ENCODE measurements at places on chromosomes 5 and 9.
A peak's percentile ranks its signal among the peaks of the same experiment; 100 is the strongest.

DNA sequence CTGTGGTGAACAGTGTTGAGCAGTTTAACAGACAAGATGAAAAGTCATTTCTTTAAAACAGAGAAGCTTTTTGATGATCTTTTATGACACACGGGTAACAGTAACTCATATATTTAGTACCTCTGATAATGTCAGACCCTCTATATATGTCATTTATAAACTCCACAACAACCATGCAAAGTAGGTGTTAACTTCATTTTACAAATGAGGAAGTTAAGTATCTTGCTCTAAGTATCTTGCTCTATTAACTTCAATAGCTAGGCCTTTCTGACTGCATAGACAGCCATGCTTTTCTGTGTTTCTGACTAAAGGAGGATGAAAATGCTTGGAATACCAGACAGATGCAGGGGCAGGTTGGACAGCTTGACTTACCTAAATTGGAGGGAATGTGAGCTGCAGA lies 1.8 kb downstream of the NUDT2 start:
- no peak for DNase-seq

GRCh38 chr5:180848878-180849277 lies 12.2 kb downstream of the ZFP62 start:
- DNase-seq, result no peak

GRCh38 chr9:101585740-101586139 lies 9.0 kb downstream of the PPP3R2 start:
- DNase-seq, result no peak

DNA sequence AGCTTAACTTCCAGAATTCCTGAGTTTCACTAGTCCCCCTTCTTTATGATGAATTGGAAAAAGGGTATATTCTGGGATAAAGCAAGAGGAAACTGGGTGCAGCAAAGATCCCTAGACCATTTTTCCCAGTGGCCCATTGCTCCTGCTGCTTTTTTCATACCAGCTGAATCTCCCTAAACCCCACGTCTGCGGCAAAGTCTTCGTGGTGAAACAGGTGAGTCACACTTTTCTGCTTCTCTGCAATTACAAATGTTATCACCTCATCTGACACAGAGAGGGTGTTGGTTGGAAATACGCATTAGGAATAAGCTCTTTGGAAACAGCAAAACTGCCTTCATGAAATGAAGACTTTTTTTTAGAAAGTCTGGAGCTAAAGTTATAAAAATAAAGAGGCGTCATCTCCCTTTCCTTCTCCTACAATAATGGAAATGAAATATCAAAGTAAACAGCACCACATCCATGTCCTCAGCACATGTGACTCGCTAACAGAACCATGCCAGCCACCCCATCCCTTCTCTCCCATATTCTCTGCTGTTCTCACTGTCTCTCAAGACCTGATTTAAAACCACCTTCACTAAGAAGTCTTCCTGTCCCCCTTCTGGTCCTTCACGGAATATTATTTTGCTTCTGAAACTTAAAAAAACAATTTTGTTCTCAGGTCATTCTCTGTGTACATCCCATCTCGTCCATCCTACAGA lies 39.5 kb upstream of the GLRX start:
- DNase-seq, result no peak

DNA sequence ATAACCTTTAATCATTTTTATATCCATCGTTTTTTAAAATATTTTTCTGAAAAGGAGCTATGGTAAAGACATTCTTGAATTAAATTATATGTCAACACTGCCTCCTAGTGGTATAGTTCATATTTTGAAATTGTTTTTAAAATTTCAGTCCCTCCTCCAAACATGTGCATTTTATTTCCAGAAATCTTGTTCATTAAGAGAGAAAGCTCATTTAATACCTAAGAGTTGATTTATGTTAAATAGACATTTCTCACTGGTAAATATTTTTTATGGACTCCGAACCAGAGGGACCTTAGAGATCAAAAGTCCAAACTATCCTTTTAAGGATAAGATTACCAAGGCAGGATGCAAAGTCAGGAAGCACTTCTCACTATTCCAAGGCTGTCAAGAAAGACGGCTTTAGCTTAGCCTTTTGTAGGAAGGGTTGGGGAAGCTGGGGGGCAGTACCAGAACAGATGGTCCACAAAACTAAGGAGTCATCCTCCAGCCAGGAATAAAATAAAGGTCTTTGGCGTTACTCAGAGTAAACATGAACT lies 21.6 kb downstream of the BHMT start:
- DNase-seq, result no peak

- peak; percentile 55 for DNase-seq
These were observed 292.9 kb downstream of the NSG2 start for GRCh38 chr5:174338185-174339010.

GRCh38 chr9:133845440-133845839 lies 107.3 kb upstream of the SARDH start:
- DNase-seq, result no peak

DNA sequence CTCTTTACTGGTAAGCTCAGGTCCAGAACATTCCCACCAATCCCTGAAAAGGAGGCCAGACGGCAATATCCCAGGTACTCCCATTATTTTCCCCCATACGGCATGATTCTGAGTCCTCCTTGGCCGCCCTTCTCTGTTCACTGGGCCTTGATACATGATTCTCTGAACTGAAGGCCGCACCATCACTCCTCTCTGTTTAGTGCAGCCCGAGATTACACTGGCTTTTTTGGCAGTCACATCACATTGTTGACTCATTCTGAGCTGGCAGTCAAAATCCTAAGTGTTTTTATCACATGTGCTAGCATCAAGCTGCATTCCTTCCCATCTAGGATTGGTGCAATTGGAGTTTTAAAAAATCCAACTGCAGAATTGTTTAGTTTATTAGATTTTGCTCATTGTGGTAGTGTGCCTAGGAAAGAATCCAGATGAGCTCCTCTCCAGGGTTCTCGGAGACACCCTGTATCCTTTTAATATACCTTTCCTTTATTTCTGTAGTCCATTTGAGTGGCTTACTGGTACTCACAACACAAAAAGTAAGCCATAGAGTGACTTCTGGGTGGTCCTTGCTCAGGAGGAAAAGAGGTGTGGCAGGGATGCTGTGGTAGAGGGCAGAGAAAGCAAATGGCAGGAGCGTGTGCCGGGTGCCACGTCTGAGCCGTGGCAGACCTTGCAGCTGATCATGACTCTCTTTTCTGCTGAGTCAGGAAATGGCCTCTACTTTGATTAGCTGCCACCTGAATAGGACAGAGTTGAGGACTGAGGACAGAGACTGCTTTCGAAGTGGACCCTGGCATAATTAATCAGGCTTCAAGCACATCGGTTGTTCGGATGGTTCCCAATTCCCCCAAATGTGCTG lies 121.1 kb upstream of the IL12B start:
- DNase-seq, result no peak

- DNase-seq, result no peak
These were observed 57.3 kb downstream of the FGF18 start for GRCh38 chr5:171476701-171477100.

GRCh38 chr5:172860520-172861443 lies 26.7 kb downstream of the ERGIC1 start:
- DNase-seq, result no peak

DNA sequence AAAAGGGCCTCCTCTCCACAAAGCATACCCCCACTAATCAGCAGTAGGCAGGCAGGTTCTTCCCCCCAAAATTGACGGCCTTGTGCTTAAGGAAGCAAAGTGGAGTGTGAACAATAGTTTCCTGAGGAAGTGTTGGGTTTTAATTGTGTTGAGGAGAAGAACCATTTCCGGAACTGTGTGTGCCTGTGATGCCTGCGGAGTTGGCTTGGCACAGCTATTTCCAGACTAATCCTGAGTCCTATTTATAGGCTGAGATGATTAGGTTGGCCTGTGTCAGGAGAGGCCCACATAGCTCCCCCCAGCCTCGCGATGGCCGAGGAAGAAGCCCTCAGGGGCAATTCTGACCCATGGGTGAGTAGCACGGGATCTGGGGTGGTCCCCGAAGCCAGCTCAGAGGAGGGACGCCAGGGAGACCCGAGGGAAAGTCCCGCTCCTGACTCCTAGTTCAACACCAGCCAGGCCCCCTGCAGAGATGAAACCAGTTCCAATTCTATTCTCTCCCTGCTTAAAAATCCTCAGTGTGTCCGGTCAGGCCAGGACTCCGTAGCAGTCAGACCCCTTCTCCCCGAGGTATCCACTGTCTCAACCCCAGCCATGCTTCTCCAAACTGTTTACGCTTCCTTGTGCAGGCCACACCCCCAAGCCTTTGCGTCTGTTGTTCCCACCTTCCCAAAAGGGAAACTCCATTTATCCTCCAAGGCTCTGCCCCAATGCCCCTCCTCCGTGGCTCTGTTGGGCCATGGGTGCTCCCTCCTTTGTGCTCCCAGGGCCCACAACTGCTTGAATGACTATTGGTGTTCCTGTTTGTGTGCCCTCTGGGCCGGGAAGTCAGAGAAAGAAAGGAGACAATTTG lies 18.1 kb downstream of the GSN start:
- peak; percentile 85 for DNase-seq

- DNase-seq, result no peak
These were observed 4.9 kb upstream of the AMACR start for GRCh38 chr5:34012791-34013190.

GRCh38 chr9:38182321-38182720 lies 113.3 kb upstream of the SHB start:
- peak; percentile 59 for DNase-seq

- DNase-seq, result no peak
These were observed 91.2 kb upstream of the CHD1 start for GRCh38 chr5:99019812-99020697.

DNA sequence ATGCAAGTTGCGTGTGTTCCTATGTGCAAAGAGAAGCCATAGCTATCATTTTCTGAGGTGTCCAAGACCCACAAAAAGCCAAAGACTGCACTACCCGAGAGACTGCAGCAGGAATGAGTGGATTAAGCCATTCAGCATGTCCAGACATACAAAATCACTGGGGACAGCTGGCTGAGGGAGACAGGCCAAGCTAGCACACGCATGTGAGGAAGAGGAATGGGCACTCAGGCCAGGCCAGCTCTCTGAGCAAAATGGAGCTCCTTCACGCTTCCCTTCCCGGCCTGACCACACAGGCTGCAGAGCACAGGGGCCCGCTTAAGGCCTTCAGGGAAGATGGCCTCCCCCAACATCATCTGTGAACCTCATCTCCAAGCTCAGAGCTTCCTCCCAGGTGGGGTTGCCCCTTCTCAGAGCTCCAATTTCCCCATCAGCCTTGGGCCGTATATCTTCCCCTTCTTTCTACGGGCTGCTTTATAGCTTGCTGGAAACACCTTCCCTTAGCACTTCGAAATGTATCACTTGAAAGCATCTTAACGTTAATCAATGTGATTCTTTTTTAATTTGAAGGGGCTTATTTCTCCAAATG lies 8.4 kb downstream of the DCANP1 start:
- DNase-seq, result no peak

GRCh38 chr5:107430071-107430625 lies 240.6 kb downstream of the EFNA5 start:
- DNase-seq, result no peak

DNA sequence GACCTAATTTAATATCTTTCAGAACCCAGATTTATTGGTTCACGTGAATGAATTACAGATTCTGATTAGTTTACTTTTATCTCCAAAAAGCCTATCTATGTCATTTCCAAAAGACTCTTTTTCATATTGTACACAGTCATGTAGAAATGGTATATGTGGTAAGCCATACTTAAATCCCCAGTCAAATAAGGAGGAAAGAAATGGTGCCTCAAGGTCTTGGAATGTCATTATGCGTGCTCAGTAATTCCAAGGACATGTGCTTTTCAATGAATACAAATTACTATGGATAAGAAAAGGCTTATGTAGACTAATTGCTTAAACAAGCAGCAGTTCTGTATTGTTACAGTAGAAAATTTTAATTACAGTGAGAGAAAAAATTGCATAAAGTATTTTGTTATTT lies 64.1 kb upstream of the TYRP1 start:
- no peak for DNase-seq

- DNase-seq, result no peak
These were observed 50.7 kb downstream of the CFAP95 start for GRCh38 chr9:69871118-69871834.

GRCh38 chr5:69341520-69342161 lies 9.0 kb upstream of the CCDC125 start:
- DNase-seq, result no peak

Measured in endodermal cell (in vitro differentiated cells).